Stimulated activated CD8-positive, alpha-beta memory T cell treated with anti-CD3 and anti-CD28 coated beads, Interleukin-2, amount 100 ng/mL, for 1 hour (primary cell): ENCODE measurements at places on chromosomes 16 and 17.
A peak's percentile ranks its signal among the peaks of the same experiment; 100 is the strongest.

- no peak for DNase-seq
Observed at GRCh38 chr17:51269991-51270390, 9.6 kb downstream of the UTP18 start.

GRCh38 chr16:58462499-58462996 is 37.4 kb upstream of the NDRG4 start:
- no peak for DNase-seq

GRCh38 chr16:4690946-4691665 is 2.3 kb upstream of the NUDT16L1 start:
- DNase-seq = no peak

- DNase-seq = peak; percentile 33
Observed at GRCh38 chr17:41678907-41679739, 9.6 kb upstream of the EIF1 start.

GRCh38 chr17:64750891-64751677 is 89.0 kb upstream of the SMURF2 start:
- no peak for DNase-seq

DNA sequence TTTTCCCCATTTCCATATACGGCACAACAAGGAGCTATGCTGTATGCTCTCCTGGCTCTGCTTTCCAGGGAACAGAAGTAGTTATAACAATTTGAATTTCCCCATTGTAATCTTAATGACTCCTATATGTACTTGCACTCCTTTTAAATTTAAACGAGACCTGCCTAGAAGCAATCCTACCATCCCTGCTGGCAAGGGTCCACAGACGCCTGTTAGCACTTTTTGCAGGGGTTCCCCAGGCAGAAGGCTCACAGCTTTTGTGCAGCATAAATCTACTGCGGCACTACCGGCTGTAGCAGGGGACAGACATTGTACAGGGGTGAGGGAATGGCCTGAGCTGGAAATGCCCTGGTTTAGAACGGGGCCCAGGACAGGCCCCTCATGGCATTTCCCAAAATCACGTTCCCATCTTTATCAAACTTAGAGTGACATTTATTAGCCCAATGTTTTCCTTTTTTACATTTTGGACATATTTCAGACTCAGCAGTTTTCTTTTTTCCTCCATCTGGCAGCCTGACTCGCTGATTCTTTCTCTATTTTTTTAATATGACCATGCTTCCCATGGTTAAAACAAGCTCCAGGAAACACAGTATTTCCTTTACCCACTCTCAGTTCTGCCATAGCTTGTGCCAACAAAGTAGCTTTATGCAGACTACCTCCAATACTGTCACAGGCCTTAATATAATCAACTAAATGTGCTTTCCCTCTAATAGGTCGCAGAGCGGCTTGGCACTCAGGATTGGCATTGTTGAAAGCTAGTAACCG is 35.4 kb upstream of the USP22 start:
- no peak for DNase-seq

DNA sequence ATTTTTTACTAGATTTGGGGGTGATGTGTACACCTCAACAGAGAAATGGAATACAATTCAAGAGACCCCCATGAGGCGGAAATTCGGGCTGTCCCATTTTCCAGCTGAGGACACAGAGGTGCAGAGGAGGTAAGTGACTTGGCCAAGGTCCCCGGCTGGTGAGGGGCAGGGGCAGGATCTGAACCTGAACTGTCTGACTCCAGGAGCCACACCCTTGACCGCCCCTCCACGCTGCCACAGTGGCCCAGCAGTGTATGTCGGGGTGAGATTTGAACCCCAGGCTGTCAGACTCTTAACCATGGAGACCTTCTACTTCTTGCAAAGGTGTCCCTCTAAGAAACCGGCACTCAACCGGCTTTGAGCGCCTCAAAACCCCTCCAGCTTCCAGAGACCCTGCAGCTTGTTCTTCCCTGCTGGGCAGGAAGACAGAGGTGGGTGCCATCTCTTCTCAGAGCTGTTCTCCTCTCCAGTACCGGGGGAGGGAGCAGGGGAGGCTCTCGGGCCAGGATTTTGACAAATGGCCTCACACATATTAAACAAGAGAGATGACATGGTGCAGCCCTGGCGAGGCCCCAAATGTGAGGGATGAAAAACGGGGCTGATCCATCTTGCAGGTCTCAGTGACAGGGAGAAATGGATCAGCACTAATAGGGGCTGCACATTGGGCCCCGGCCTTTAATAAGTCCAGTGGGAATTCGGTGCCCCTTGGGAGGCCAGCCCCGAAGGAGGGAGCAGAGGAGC is 222.3 kb downstream of the GSG1L start:
- DNase-seq = no peak

GRCh38 chr16:70687671-70688245 is 1.9 kb upstream of the MTSS2 start:
- DNase-seq = no peak

- peak; percentile 8 for DNase-seq
Observed at GRCh38 chr16:71807905-71808592, 585 bp downstream of the AP1G1 start.

GRCh38 chr17:56978441-56979090 is 635 bp downstream of the SCPEP1 start:
- no peak for DNase-seq

GRCh38 chr16:5412731-5413130 is 315.1 kb upstream of the EEF2KMT start:
- no peak for DNase-seq

DNA sequence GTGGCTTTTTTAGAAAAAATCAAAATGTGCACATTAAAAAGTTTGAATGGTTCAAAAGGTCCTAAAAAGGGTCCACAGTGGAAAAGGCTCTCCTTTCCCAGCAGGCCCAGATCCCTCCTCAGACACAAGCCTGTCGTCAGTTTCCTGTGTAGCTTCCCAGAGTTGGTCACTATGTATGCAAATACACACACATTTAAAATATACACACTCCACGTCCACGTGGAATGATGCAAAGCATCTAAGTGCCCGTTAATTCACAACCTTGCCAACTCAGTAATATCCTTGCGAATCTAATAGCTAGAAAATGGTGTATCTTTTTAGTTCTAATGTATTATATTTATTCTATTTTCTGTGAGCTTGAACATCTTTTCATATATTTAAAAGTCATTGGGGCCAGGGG is 17.7 kb downstream of the NLRC5 start:
- DNase-seq = no peak

GRCh38 chr17:43396491-43397060 is 2.2 kb upstream of the ARL4D start:
- no peak for DNase-seq

DNA sequence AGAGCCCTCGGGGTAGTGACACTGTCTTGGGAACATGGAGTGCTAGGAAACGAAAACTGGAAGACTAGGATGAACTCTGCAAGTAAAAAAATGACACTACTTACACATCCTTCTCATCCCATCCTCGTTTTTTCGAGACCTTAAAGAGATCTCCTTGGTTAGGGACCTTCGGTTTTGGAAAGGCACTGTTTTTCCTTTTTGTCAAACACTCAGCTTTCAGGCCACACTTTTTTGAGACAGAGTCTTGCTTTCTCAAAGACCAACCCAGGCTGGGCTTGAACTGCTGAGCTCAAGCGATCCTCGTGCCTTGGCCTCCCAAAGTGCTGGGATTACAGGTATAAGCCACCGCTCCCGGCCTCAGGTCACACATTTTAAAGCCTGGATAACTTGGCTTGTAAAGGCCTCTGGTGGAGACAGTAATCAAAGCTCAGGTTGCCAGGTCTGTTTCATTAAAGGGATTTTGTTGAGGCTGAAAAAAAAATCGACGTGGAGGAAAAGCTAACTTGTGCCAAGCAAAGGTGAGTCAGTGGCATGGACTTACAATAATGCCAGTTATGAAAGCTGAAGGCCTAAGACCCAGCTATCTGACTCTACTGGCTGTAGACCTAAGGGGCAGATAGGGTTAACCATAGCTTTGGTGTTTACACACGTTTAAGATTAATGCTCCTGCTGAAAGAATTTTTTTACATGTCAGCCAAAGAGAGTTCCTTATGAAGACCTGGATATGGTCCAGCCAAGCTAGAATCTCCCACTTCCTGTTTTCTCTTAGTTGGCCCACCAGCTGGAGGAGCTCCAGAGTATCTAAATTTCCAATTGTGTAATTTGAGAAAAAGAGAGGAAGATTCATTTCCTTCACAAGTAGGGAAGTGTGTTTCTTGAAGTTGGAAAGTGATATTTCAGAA is 823 bp downstream of the NBR1 start:
- DNase-seq = no peak
